Stomach (tissue), 19 donors: ENCODE measurements at places on chromosomes 7 and 10. TPM values are rescaled to one million over a fixed set of nuclear protein-coding genes. Genes with fewer than 3 reads are reported as not detected.

DNA sequence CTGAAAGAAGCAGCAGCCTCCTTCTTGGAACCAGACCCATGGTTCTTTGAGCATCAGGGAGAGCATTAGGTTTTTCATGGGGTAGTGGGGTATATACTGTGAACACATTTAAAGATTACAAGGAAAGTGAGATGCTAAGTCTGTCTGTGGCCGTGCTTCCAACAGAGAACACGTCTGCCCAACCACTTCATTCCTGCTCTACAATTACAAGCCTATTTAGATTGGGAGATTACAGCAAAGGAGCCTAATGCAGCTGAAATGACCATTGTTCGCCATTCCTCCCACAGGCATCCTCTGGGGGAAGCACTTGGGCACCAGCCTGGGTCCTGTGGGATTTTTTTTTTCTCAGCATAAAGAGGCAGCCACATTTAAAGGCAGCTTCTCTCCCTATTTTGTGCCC, 536.4 kb downstream of the XPNPEP1 start:
- H3K4me1 ChIP-seq: no peaks in the 10 kb centered on the region
- no peak for DNase-seq
- no peaks in the 10 kb centered on the region for H3K27me3 ChIP-seq
- H3K36me3 ChIP-seq: no peaks in the 10 kb centered on the region
- no peak overlapping the region for H3K27ac ChIP-seq

DNA sequence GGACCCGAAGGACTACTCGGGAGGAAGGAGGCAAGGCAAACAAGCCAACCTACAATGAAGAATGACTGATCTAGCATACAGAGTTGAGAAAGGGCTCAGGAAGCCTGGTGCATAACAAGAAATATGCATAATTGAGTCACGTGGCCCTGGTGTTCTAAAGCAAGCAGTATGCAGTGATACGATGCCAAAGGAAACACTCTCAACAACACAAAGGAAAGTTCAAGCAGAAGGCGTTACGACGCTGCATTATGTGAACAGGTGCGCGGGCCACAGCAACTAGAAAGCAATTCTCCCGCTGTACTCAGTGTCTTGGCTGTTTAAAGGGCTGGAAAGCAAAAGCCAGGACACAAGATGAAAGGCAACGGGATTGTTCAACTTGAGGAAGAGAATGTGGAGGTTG, 100.8 kb downstream of the PRTFDC1 start:
- H3K4me1 ChIP-seq: peaks cover 15% of the 10 kb centered on the region
- H3K36me3 ChIP-seq: no peaks in the 10 kb centered on the region
- peak overlapping the region; percentile 10 for H3K4me3 ChIP-seq
- no peaks in the 10 kb centered on the region for H3K27me3 ChIP-seq
- DNase-seq: peak; percentile 89
- peak overlapping the region; percentile 83 for H3K27ac ChIP-seq

DNA sequence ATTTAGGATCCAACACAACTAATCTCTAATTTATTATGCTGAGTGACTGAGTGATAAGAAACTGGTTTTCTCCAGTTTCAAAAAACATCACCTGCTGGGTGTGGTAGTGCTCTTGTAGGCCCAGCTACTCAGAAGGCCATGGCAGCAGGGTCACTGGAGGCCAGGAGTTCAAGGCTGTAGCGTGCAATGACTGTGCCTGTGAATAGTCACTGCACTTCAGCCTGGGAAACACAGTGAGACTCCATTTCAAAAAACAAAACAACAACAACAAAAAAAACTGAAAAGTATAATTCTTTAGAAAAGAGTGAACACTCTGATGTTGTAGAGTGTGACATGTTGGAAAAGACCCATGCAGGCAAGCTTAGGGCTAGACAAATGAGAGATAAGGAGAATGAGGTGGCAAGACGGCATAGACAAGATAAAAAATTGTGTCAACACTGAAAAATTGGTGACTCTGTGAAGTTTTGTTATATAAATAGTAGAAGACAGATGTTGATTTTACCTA, 150.1 kb upstream of the GPR22 start:
- no peak for DNase-seq
- no peaks in the 10 kb centered on the region for H3K27me3 ChIP-seq
- H3K36me3 ChIP-seq: peaks cover 19% of the 10 kb centered on the region
- H3K27ac ChIP-seq: no peak overlapping the region
- H3K4me3 ChIP-seq: no peak overlapping the region

DNA sequence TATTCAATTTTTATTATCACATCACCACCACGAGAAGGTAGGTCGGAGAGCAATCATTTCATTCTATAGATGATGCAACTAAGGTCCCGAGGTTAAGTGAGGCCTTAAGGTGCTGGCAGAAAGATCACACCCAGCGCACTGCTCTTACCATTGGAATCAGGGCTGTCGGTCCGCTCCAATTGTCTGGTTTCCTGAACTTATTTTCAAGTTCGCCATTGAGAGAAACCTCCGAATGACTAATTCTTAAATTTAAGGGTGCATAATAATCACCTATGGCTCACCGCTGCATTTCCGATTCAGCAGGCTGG, 625 bp upstream of the GSTO2 start:
- peaks cover 28% of the 10 kb centered on the region for H3K4me1 ChIP-seq
- peak overlapping the region; percentile 90 for H3K4me3 ChIP-seq
- no peak for DNase-seq

GRCh38 chr7:128005117-128005516, 26.1 kb downstream of the LRRC4 start:
- H3K36me3 ChIP-seq: no peaks in the 10 kb centered on the region
- no peaks in the 10 kb centered on the region for H3K27me3 ChIP-seq
- peaks cover 9% of the 10 kb centered on the region for H3K4me1 ChIP-seq
- H3K27ac ChIP-seq: no peak overlapping the region

GRCh38 chr10:29956335-29956924, 103.0 kb downstream of the JCAD start:
- H3K36me3 ChIP-seq: no peaks in the 10 kb centered on the region
- no peak for DNase-seq
- H3K27ac ChIP-seq: no peak overlapping the region
- no peaks in the 10 kb centered on the region for H3K4me1 ChIP-seq
- no peaks in the 10 kb centered on the region for H3K27me3 ChIP-seq
- H3K4me3 ChIP-seq: no peak overlapping the region

PITX3 gene
- not detected for total RNA-seq

ATP6V0A4 gene
- not detected for total RNA-seq

SVOPL gene
- not detected for total RNA-seq

EGR2 gene
- total RNA-seq: not detected
